Activated naive CD8-positive, alpha-beta T cell treated with anti-CD3 and anti-CD28 coated beads, Interleukin-2, amount 10 ng/mL, durations not matched to agents 7 days and 5 days (primary cell): ENCODE measurements at places on chromosomes 6 and 20. TPM values are rescaled to one million over a fixed set of nuclear protein-coding genes. Genes with fewer than 3 reads are reported as not detected.

The HLA-DPA1 gene
- 39.8 TPM for total RNA-seq

The KHDC3L gene
- total RNA-seq: not detected

The ACTL10 gene
- 4.9 TPM for total RNA-seq

The HEY2 gene
- 0.11 TPM for total RNA-seq

The MEI4 gene
- not detected for total RNA-seq

The STMND1 gene
- total RNA-seq: not detected

The GMDS gene
- 34.3 TPM for total RNA-seq

The EYS gene
- not detected for total RNA-seq

The YWHAB gene
- total RNA-seq: 206 TPM

The CTAGE9 gene
- not detected for total RNA-seq

The ATP6V1G2 gene
- 5.5 TPM for total RNA-seq

The LKAAEAR1 gene
- 1.1 TPM for total RNA-seq

The ARMC2 gene
- 12.2 TPM for total RNA-seq

The ZSCAN23 gene
- total RNA-seq: 1.3 TPM

The KIF25 gene
- total RNA-seq: not detected

The FRK gene
- 0.06 TPM for total RNA-seq

The ZNF318 gene
- total RNA-seq: 17.0 TPM

The BTNL2 gene
- not detected for total RNA-seq

The DOK5 gene
- not detected for total RNA-seq

The TCF21 gene
- not detected for total RNA-seq

The PNPLA1 gene
- not detected for total RNA-seq

The COL10A1 gene
- total RNA-seq: not detected

The OPRM1 gene
- total RNA-seq: not detected

The MUCL3 gene
- not detected for total RNA-seq

The PCIF1 gene
- total RNA-seq: 54.5 TPM

The SYNE1 gene
- 133 TPM for total RNA-seq

The FAM50B gene
- total RNA-seq: 8.2 TPM

The SLC13A3 gene
- total RNA-seq: 0.26 TPM

The CALHM4 gene
- not detected for total RNA-seq

The MYBL2 gene
- total RNA-seq: 72.6 TPM

The THBD gene
- 0.22 TPM for total RNA-seq

The COL12A1 gene
- not detected for total RNA-seq

The TM9SF4 gene
- total RNA-seq: 39.7 TPM

The NDUFAF4 gene
- total RNA-seq: 30.0 TPM

The IL20RA gene
- total RNA-seq: not detected

The PRSS35 gene
- 0.28 TPM for total RNA-seq

The RXRB gene
- 60.0 TPM for total RNA-seq

The RRAGD gene
- 9.3 TPM for total RNA-seq

The TBX18 gene
- total RNA-seq: not detected

The SLC22A1 gene
- total RNA-seq: 1.8 TPM

The HMGCLL1 gene
- not detected for total RNA-seq

The SLC17A3 gene
- 0.23 TPM for total RNA-seq

The RAD21L1 gene
- total RNA-seq: not detected

The RNF217 gene
- 0.08 TPM for total RNA-seq

The SPAG4 gene
- 3.8 TPM for total RNA-seq

The HLA-DOA gene
- 8.3 TPM for total RNA-seq

The MYH7B gene
- total RNA-seq: 0.55 TPM

The LCA5 gene
- 0.26 TPM for total RNA-seq

The FAM209B gene
- 1.1 TPM for total RNA-seq

The IRF4 gene
- 95.1 TPM for total RNA-seq

The SLC4A11 gene
- total RNA-seq: 1.9 TPM

The AKAP12 gene
- total RNA-seq: 0.11 TPM

The POLR1H gene
- total RNA-seq: 55.6 TPM

The DXO gene
- total RNA-seq: 28.6 TPM

The DSP gene
- 0.17 TPM for total RNA-seq
